ENCODE measurements at places on chromosomes 2 and 18. TPM values are rescaled to one million over a fixed set of nuclear protein-coding genes. Genes with fewer than 3 reads are reported as not detected.

The MAP3K20 gene
- 231 TPM for total RNA-seq

The TLX2 gene
- total RNA-seq, result 1.2 TPM

DNA sequence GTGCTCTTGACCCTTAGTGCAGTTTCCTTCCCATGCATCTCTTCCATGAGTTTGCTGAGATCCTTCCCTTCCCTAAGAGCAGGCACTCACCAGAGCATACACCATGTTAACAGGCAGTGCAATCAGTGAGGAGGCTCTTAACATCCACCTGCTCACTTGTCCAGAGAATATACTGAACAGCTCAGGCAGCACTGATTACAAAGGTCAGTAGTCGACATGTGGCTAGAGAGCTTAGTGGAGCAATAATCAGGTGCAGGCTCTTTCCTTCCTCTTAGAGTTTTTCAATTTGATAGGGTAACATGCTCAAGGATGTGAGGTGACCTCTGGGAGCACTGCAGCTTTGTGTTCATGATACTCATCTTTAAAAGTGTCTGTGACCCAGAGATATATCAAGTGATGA is 144.1 kb upstream of the SETBP1 start:
- no peaks in the 10 kb centered on the region for H3K4me1 ChIP-seq
- H3K27me3 ChIP-seq, result no peaks in the 10 kb centered on the region
- no peak overlapping the region for H3K4me3 ChIP-seq
- H3K36me3 ChIP-seq, result no peaks in the 10 kb centered on the region

- no peaks in the 10 kb centered on the region for H3K27me3 ChIP-seq
- no peak for DNase-seq
- H3K36me3 ChIP-seq, result no peaks in the 10 kb centered on the region
- H3K4me3 ChIP-seq, result no peak overlapping the region
- H3K4me1 ChIP-seq, result peaks cover 42% of the 10 kb centered on the region
Measured at GRCh38 chr18:23230686-23231085, 95.4 kb downstream of the CABLES1 start.

- DNase-seq, result no peak
- H3K4me1 ChIP-seq, result no peaks in the 10 kb centered on the region
- no peaks in the 10 kb centered on the region for H3K27me3 ChIP-seq
- H3K4me3 ChIP-seq, result peak overlapping the region; percentile 84
Measured at GRCh38 chr2:36355890-36356297, 316 bp downstream of the CRIM1 start.

GRCh38 chr2:188526701-188527100 is 235.0 kb downstream of the GULP1 start:
- no peak overlapping the region for H3K27ac ChIP-seq
- H3K27me3 ChIP-seq, result no peaks in the 10 kb centered on the region
- DNase-seq, result no peak
- no peaks in the 10 kb centered on the region for H3K36me3 ChIP-seq

GRCh38 chr2:54047091-54047490 is 68.3 kb upstream of the ACYP2 start:
- H3K4me3 ChIP-seq, result no peak overlapping the region
- no peaks in the 10 kb centered on the region for H3K27me3 ChIP-seq
- peaks cover 22% of the 10 kb centered on the region for H3K4me1 ChIP-seq
- DNase-seq, result no peak
- H3K36me3 ChIP-seq, result peaks cover 13% of the 10 kb centered on the region

- no peak overlapping the region for H3K4me3 ChIP-seq
- H3K4me1 ChIP-seq, result peaks cover 17% of the 10 kb centered on the region
- DNase-seq, result no peak
- no peaks in the 10 kb centered on the region for H3K36me3 ChIP-seq
- no peak overlapping the region for H3K27ac ChIP-seq
Measured at GRCh38 chr18:11747731-11748130, 58.7 kb downstream of the GNAL start.

GRCh38 chr18:37660658-37661057 is 95.1 kb upstream of the CELF4 start:
- H3K4me1 ChIP-seq, result no peaks in the 10 kb centered on the region
- H3K36me3 ChIP-seq, result no peaks in the 10 kb centered on the region
- no peaks in the 10 kb centered on the region for H3K27me3 ChIP-seq
- no peak overlapping the region for H3K4me3 ChIP-seq

DNA sequence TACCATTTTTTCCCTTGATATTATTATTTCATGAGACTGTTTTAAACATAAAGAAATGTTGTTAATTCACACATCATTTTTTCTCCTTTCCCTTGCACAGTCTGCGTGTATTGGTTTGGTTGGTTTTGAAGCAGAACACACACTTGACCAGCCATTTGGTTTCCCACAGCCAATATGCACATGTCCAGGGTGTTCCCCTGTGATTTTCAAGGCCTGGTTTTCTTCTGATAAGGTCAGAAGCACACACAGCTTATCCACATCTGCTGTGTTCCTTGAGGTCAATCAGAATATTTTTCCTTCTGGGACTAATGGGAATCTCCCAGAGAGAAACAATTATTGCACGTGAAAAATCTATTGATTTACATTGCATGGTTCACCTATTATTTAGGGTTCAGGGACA is 103.2 kb upstream of the EFEMP1 start:
- no peak overlapping the region for H3K4me3 ChIP-seq
- H3K36me3 ChIP-seq, result no peaks in the 10 kb centered on the region
- H3K4me1 ChIP-seq, result no peaks in the 10 kb centered on the region
- no peak for DNase-seq
- H3K27ac ChIP-seq, result no peak overlapping the region
- H3K27me3 ChIP-seq, result no peaks in the 10 kb centered on the region

GRCh38 chr2:181130686-181131085 is 150.3 kb downstream of the UBE2E3 start:
- no peaks in the 10 kb centered on the region for H3K27me3 ChIP-seq
- H3K27ac ChIP-seq, result no peak overlapping the region
- H3K36me3 ChIP-seq, result no peaks in the 10 kb centered on the region
- H3K4me1 ChIP-seq, result no peaks in the 10 kb centered on the region
- no peak overlapping the region for H3K4me3 ChIP-seq

DNA sequence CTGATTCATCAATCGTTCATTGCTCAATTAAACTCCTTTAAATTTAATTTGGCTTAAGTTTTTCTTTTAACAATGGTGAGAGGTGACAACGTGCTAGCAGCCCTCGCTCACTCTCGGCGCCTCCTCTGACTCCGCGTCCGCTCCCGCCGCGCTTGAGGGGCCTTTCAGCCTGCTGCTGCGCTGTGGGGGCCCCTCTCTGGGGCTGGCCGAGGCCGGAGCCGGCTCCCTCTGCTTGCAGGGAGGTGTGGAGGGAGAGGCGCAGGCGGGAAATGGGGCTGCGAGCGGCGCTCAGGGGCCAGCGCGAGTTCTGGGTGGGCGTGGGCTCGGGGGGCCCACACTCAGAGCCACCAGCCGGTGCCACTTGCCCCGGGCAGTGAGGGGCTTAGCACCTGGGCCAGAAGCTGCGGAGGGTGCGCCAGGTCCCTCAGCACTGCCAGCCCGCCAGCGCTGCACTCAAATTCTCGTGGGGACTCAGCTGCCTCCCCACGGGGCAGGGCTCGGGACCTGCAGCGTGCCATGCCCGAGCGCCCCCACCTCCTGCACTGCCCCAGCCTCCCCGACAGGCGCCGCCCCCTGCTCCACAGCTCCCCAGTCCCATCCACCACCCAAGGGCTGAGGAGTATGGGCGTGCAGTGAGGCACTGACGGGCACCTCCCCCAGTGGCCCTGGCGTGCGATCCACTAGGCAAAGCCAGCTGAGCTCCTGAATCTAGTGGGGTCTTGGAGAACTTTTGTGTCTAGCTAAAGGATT is 19.6 kb downstream of the ANKMY1 start:
- H3K27me3 ChIP-seq, result no peaks in the 10 kb centered on the region
- no peaks in the 10 kb centered on the region for H3K4me1 ChIP-seq
- H3K36me3 ChIP-seq, result peaks cover 20% of the 10 kb centered on the region
- no peak overlapping the region for H3K4me3 ChIP-seq
- no peak overlapping the region for H3K27ac ChIP-seq
- no peak for DNase-seq

GRCh38 chr2:119158563-119159347 is at the start of gene C1QL2:
Gene C1QL2 (minus strand): TSS chr2:119158751. CDS start chr2:119158269, 482 bp downstream.
- H3K27me3 ChIP-seq, result peaks cover 80% of the 10 kb centered on the region
- no peak within 1 kb of the TSS for H3K27ac ChIP-seq
- no peak for DNase-seq
- peaks cover 8% of the 10 kb centered on the region for H3K4me1 ChIP-seq
- H3K36me3 ChIP-seq, result no peaks in the 10 kb centered on the region

DNA sequence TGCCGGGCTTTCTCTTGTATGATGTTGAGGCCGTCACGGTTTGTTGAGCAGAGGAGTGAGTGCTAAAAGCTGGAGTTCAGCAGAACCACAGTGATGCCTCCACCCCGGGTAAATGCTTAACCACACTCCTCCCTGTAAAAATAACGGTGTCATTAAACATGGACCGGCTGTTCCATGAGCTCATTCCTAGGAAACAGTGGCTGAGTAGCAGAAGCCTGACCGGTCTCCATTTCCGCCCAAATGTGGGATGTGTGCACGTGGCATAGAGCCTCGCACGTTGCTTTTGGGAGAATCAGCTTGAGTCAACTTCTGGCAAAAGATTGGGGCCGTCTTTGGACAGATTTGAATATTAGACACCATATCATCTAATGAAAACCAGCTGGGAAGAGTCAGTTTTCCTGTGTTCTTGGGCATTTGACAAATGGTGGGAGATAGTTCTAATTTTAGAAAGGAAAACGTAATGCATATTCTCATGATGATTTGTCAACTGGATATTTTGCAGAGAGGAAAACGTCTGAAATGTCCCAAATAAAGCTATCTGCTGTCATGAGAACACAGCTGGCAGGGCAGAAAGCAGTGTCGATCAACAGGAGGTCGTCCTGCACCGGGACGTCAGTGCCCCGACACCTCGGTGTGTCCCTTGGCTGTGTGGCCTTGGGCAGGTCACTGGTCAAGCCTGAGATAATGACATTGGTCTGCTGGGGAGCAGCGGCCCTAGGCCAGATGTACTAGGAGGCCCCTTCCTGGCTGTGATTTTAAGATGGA is 42.4 kb downstream of the LRRFIP1 start:
- peak overlapping the region; percentile 62 for H3K27ac ChIP-seq
- H3K4me1 ChIP-seq, result peaks cover 32% of the 10 kb centered on the region
- H3K36me3 ChIP-seq, result no peaks in the 10 kb centered on the region
- peak; percentile 94 for DNase-seq

GRCh38 chr2:189960346-189960745 is 102.2 kb downstream of the MSTN start:
- H3K4me1 ChIP-seq, result no peaks in the 10 kb centered on the region
- no peak overlapping the region for H3K4me3 ChIP-seq
- no peak for DNase-seq
- no peaks in the 10 kb centered on the region for H3K27me3 ChIP-seq
- H3K36me3 ChIP-seq, result no peaks in the 10 kb centered on the region
- no peak overlapping the region for H3K27ac ChIP-seq

DNA sequence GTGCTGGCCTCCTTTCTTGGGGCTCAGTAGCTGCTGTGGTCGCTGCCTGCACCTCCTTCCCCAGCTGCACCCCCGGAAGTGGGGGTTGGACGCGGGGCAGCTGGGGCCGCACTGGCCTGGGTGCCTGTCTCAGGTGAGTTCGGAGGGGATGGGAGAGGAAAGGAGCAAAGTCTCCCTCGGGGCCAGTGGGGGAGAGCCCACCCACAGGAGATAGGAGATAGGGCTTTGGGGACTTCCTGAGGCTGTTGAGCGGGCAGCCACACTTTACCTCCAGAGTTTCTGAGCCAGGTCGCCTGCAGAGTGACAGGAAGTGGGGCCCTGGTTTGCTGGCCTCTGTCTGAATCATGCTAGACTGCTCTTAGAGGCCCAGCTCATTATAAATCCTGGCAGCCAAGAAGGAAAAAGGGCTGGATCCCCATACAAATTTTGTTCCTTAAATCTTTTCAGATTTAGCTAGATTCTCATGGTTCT is 8.1 kb downstream of the MBP start:
- no peaks in the 10 kb centered on the region for H3K4me1 ChIP-seq
- no peak overlapping the region for H3K4me3 ChIP-seq
- H3K27me3 ChIP-seq, result peaks cover 22% of the 10 kb centered on the region
- no peaks in the 10 kb centered on the region for H3K36me3 ChIP-seq

GRCh38 chr2:127169066-127169660 is 50.9 kb downstream of the CYP27C1 start:
- H3K27me3 ChIP-seq, result no peaks in the 10 kb centered on the region
- H3K36me3 ChIP-seq, result no peaks in the 10 kb centered on the region
- DNase-seq, result no peak
- H3K4me3 ChIP-seq, result no peak overlapping the region
- H3K27ac ChIP-seq, result no peak overlapping the region

GRCh38 chr18:13374096-13374467 is 155.5 kb downstream of the LDLRAD4 start:
- H3K27ac ChIP-seq, result no peak overlapping the region
- peak; percentile 53 for DNase-seq
- H3K4me3 ChIP-seq, result no peak overlapping the region

- no peaks in the 10 kb centered on the region for H3K36me3 ChIP-seq
- H3K27me3 ChIP-seq, result no peaks in the 10 kb centered on the region
- H3K27ac ChIP-seq, result no peak overlapping the region
- H3K4me1 ChIP-seq, result no peaks in the 10 kb centered on the region
- no peak for DNase-seq
Measured at GRCh38 chr18:55089610-55090009, 130.3 kb upstream of the CCDC68 start.

DNA sequence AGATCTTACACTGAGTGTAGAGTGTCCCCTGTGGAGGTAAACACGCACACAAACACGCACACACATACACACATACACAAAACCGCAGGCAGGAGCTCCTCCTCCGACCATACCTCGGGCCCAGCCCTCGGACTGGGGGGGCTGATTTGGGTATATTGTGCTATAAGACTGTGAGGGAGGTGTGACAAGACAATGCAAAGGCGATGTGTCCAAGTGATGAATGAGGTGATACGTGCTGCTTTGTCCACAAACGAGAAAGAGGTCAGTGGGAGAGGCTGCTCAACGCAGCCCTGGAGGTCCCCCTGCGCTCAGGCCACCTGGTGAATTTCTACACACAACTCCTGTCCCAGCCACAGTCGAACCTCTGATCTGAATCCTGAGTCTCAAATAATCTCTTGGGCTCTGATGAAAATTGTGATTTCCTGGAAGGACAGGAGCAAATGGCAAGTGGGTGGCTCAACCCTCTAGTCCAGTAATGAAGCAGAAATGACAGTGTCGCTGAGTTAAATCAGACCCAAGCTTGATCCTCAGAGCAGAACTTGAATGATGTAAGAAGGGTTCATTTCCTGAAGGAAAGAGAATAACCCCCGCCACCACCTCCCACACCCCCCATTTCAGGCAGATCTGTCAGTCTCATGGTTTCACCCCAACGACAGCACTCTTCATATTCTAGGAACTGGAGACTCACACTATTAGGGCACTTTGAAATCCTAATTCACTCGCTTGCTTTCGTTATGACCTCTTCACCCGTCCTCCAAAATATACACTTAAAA is 48.9 kb upstream of the ASXL2 start:
- no peak for DNase-seq
- H3K27ac ChIP-seq, result no peak overlapping the region
- H3K4me3 ChIP-seq, result no peak overlapping the region
- H3K4me1 ChIP-seq, result no peaks in the 10 kb centered on the region

- H3K27me3 ChIP-seq, result no peaks in the 10 kb centered on the region
- no peak for DNase-seq
- no peak overlapping the region for H3K4me3 ChIP-seq
Measured at GRCh38 chr2:126403039-126403628, 252.8 kb upstream of the GYPC start.
